ENCODE measurements at places on chromosomes 7 and 10. TPM values are rescaled to one million over a fixed set of nuclear protein-coding genes. Genes with fewer than 3 reads are reported as not detected.

DNA sequence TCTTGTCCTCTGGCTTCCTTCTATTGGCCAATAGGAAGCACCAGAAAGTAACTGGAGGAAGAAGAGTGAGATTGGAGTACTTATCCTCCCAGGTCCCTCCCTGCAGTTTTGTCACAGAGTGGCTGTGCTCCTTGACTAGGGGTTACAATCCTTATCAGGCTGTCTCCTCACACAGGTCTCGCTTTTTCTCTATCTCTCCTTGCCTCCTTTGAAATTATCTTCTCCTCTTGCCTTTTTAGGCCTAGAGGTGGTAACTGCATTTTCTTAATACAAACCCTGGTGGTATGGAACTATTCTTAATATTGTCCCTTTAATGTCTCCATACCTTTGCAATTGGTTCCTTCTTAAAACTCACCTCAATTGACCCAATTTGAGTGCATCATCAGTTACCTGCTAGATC is 2.7 kb downstream of the PRSS37 start:
- no peak for DNase-seq

DNA sequence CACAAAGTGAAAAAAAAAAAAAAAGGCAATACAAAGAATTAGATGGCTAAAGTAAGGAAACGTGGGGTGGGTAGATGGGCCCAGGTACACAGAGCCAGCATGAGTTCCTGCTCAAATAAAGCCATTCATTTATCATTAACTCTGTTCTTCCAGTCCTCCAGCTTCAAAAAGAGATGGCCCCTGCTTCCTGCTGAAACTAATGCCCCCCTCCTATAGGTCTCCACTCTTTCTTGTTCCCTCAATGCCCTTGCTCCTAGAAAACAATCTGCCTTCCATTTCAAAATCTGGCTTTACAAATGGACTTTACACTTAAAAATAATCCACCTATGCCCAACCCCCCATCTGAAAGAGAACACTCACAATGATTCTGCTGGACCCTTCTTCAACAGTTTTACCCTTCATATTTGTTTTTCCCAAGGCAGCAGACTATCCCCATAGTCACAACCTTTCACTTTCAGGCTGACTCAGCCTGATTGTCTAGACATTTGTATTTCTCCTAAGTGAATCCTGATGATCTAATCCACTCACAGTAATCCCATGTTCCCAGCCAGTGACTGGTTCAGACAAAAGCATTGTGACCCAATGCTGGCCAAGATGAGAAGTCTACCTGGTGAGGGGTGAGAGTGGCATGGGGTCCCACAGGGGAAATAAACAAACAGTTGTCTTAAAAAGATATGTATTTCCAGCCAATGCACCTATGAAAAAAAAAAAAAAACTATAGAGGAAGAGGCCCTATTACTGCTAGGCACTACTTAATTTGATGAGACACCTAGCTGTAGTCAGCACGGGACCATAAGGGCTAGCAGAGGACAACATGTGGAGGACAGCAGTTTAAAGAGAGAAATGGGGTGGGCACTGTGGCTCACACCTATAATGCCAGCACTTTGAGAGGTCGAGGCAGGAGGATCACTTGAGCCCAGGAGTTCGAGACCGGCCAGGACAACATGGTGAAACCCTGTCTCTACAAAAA is 74.6 kb upstream of the GRID1 start:
- no peak for DNase-seq

DNA sequence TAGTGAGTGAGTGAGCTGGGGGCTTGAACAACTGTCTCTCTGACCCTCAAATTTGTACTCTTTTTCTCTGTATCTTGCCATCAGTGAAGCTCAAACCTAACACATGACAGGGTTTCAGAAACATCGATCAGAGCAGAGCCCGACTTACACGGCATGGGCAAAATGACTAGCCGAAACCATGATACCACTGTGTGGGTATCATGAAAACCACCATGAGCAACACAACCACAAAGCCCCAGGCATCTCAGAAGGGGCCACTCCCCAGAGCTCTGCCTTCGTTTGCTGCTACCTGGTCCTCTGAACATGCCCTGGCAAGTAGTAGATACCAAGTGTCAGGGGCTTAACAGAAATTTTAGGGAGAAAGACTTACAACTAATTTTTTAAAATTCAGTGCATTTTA is 308.5 kb downstream of the WDR11 start:
- no peak for DNase-seq

DNA sequence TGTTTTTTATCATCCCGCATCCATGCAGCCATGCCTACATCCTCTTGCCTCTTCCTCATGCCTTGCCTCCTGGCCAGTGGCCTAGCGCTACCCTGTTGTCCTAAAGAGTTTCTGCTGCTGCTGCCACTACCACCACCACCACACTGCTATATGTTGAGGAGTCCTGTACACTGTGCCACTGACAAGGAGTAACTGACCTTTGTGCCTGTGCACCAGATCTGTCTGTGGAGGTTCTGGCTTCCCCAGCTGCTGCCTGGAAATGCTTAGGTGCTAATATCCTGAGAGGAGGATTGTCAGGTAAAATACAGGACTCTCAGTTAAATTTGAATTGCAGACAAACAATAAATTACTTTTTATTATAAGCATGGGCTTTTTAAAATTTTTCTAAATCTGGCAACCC is 7.0 kb upstream of the CFAP69 start:
- no peak for DNase-seq

Gene FEZF1
- not detected for total RNA-seq

Gene GSTO2
- total RNA-seq, result 1.6 TPM

Gene IMPDH1
- total RNA-seq, result 51.3 TPM

Gene CNNM2
- 6.6 TPM for total RNA-seq

- no peak for DNase-seq
Observed at GRCh38 chr10:96352582-96352981, 6.2 kb downstream of the OPALIN start.

Gene NRP1
- total RNA-seq, result not detected

Gene CCL26
- total RNA-seq, result not detected

- DNase-seq, result no peak
Observed at GRCh38 chr7:42167206-42167605, 69.8 kb downstream of the GLI3 start.

Gene CPSF4
- 88.6 TPM for total RNA-seq

Gene GALNT17
- total RNA-seq, result not detected

Gene ADCYAP1R1
- total RNA-seq, result not detected

GRCh38 chr7:137345799-137346449 is 2.4 kb upstream of the PTN start:
- DNase-seq, result no peak
